Activated CD4-positive, alpha-beta T cell treated with anti-CD3 and anti-CD28 coated beads, Interleukin-2, amount 10 ng/mL, durations not matched to agents 24 days and 14 days (primary cell): ENCODE measurements at places on chromosomes 5 and 9.

GRCh38 chr9:121185178-121185745 is 16.4 kb downstream of the RAB14 start:
- no peak for DNase-seq

DNA sequence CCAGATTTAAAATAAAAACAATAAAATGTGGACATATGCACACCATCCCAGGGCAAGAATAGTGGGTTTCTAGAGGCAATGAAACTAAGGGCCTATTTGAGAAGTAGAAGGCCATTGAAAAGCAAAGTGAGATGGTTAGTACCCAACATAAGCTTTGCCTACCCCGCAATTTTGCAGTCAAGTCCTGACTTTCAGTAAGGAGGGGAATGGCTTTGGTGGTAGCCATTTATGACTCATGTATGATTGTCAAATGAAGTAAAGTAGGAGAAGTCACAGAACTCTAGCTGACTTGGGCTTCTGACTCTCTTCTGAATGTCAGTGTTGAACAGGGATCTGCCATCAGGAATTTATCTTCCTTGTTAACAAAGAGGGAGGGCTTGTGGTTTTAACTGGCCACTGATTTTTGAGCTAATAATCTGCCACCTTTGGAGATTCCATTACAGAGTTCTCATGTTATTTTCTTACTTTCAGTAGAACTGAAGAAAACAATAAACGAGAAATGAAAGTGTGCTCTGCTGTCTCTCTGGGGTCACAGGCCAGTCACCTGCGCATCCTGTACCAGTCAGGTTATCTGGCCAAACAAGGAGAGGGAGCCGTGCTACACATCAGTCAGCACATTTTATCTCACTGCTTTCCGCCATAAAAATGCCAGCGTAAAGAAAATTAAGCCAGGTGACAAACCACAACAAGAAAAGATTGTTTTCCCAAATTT is 14.3 kb upstream of the SNCAIP start:
- DNase-seq, result no peak

GRCh38 chr9:130931508-130932254 is 7.4 kb downstream of the FIBCD1 start:
- DNase-seq, result no peak

GRCh38 chr5:136332223-136333015 is 32.9 kb downstream of the TRPC7 start:
- DNase-seq, result no peak

- no peak for DNase-seq
Observed at GRCh38 chr5:86974955-86975354, 292.7 kb upstream of the RASA1 start.

GRCh38 chr9:135601988-135602387 is 37.4 kb downstream of the GLT6D1 start:
- no peak for DNase-seq

GRCh38 chr5:59446356-59446755 is 447.2 kb downstream of the PDE4D start:
- DNase-seq, result no peak

DNA sequence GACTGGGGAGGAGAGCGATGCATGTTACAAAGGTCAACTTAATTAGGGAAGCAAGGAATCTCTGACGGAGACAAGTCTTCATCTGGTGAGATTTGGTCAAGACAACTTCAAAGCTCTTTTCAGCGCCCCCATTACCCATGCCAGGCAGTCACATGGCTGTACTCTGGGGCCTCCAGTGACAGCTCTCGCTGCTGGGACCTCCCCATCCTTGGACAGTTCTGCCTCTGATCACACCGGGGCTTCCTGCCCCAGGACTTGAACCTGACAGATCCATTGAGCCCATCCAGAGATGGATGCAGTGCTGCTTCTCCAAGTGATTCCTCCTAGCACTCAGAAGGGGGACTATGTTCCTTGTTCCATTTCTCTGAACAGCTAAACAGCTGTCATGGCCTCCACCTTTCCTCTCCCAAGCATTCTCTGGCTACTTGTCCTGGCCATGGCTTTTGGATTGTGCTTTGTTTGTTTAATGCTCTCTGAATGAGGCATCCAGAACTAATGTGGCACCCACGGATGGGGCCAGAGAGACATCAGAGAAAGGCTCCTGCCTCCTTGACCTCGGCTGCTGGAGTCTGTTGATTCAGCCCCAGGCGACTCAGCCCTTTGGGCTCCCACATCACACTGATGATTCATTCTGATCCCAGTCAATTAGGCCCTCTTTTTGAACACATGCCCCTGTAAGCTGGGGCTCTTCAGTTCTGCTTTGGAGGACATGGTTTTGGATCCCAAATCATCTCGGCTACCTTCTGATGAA is 122.1 kb upstream of the ADAMTS16 start:
- DNase-seq, result no peak

DNA sequence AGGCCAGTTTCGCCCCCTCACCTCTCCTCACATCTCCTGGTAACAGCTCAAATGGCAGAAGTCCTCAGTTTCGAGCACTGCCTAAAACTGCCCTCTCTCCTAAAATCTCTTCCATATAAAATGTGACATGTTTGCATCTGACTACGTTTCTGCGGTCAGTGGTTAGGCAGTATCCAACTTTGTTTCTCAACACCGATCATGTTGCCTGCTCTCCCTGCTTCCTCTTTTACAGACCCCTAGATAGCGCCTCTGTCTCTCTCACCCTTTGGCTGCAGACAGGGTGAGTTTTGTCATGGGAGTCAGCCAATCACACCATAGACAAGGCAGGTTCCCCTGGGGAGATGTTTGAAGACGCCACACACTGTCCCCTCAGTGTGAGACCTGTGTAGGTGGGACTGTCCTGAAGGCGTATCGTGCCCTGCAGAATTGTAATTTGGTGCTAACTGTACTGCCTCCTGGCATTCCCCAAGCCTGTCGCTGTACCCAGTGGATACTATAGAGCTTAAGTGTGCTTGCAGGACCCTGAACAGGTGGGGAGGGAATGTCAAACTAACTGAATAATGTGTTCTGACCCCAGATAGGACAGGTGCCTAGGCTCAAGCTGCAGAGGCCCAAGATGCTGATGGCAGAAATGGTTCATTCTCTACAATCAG is 1.1 kb downstream of the HEXB start:
- DNase-seq, result peak; percentile 62

GRCh38 chr5:149799965-149800516 is 69.9 kb downstream of the PPARGC1B start:
- DNase-seq, result no peak

- no peak for DNase-seq
Observed at GRCh38 chr5:88746438-88746882, 136.5 kb downstream of the MEF2C start.

- peak; percentile 67 for DNase-seq
Observed at GRCh38 chr5:175654807-175655206, 3.1 kb upstream of the HRH2 start.

DNA sequence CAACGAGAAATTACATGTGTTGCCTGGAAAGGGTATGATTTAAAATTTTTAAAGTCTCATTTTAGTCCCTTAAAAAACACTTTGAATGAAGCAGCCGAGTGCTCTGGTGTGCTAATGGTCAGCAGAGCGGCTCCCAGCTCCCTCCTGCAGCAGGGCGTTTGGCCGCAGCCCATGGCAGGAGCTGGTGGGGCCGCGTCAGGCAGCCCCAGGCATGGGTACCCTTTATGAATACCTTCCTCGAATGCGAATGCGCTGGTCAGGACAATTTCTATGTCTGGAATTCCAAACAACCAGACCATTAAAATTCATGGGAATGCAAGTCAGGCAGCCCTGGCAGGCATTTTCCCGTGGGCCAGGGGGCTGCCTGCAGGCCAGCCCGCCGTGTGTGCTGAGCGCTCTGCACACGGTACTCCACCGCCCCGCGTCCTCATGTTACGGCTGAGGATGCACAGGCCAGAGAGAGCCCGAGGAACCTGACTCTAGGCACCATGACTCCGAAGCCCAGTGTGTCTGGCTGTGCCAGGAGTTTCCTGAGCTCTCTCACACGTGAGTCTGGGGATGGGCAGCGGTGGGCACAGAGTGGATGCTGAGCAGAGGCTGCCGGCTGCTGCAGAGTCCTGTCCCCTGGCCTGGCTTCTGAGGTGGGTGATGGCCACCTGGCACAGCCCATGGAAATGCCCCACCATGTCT is 123.7 kb downstream of the WNK2 start:
- no peak for DNase-seq

DNA sequence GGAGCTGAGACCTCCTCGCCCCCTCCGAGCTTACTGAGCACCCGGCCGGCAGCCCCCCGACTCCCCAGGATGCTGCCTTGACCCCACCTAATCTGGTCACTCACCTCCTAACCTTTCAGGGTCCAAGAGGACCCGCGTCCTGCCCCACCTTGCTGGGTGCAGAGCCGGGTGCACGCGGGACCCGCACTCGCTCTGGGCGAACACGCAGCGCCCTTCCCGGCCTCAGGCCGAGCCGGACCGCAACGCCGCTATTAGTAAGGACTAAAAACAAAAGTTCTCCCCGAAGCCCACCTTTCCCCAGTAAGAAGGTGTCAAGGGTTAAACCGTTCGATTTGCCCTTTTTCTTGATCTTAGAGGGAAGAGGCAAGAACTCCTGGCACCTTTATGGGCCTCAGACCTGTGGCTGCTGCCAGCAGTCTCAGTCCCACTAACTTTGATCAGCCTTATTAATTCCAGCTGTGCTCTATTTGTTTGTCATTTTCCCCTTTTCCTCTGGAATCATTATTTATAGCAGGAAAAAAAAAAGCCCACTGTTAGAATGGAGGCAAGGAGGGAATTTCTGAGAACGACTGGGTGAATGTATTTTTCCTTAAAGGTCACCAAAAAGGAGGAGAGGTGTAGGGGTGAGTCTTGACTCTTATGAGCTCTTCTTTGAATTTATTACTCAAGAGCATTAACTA is 10.5 kb downstream of the IRX2 start:
- DNase-seq, result no peak

DNA sequence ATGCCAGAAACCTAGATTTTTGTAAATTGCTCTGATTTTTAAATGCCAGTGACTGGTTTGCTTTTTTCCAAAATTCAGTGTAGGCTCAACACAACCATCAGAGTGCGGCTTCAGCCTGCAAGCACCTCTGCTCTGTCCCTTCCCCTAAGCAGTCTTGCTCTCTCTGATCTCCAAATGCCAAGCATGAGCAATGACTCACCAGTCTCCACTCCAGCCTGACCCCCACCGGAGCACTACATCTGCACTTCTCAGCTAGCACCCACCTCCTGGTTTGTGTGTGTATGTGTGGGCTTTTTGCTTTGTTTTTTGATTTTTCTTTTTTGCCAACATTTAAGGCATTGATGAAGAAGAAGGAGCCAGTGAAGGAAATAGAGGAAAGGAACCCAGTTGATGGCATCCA is 61.4 kb upstream of the ADRA1B start:
- DNase-seq, result no peak

- no peak for DNase-seq
Observed at GRCh38 chr5:16864631-16865131, 71.4 kb downstream of the MYO10 start.

DNA sequence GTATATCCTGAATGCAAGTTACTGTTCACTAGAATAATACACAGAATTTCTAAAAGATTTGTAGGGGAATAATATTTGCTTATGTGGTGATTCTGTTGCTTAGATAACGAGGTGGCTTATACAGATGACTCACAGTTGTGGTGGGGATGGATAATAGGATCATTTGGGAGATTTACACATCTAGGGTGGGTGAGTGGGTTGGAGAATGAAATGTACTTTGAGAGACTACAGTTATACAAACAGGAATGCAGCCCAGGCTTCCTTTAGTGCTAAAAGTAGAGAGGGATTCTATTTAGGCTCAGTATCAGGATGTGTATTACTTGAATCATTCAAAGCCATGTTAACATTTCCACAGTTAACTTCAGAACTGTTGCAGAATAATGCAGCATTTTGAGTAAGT is 1.8 kb downstream of the CTXN3 start:
- DNase-seq, result no peak

DNA sequence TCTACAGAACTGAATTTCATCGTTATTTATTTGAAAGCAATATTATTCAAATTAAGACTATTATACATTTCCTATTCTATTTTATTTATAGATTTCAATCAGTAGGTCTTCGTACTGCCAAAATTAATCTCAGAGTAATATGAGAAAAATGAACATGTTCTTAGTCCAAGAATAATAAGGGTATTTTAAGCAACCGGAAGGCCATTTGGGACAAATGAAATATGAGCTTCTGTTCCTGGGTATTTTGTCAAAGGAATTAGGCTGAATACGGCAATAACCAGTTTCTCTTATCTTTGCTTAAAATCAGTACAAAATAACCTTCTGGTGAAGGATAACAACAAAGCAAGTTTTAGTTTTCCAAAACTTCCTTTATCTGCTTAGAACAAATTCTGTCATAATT is 410.3 kb upstream of the PRR16 start:
- DNase-seq, result no peak

DNA sequence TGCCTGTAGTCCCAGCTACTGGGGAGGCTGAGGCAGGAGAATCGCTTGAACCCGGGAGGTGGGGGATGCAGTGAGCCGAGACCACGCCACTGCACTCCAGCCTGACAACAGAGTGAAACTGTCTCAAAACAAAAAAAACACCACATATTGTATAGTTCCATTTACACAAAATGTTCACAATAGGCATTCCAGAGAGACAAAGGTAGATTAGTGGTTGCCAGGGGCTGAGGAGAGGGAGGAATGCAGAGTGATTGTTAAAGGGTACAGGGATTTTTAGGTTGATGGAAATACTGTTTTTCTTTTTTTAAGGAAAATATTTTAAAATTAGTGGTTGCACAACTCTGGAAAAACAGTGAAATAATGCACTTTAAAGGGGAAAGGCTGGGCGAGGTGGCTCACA is 19.6 kb downstream of the ETF1 start:
- no peak for DNase-seq

DNA sequence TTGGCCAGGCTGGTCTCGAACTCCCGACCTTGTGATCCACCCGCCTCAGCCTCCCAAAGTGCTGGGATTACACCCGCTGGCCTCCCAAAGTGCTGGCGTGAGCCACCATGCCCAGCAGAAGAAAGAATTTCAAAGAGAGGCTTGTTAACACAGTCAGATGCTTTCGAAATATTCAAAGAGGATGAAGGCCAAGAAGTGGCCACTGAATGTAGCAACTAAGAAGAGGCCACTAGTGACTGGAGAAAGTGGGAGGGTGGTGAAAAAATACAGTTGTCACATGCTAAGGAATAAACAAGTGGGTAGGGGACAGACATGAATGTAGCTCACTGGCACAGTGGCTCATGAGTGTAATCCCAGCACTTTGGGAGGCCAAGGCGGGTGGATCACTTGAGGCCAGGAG is 13.0 kb upstream of the TPM2 start:
- DNase-seq, result no peak

DNA sequence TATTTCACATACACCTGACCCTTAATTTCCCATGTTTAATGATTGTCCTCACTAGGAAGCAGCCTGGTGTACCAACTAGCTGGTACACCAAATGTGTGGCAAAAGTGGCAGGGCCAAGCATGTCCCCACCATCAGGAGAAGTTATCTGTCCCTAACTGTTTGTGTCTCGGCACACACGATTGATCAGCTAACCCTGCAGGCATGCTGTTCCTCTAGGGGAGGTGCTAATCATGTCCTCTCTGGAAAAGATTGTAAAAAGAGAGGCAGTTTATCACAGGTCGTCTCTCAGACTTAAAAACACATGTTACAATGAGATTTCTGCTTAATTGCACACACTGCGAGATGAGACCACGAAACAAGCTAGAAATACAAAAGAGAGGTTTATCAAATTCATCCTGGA is 342.7 kb downstream of the DIRAS2 start:
- no peak for DNase-seq
